ENCODE measurements at places on chromosomes 2 and 18. TPM values are rescaled to one million over a fixed set of nuclear protein-coding genes. Genes with fewer than 3 reads are reported as not detected.

Gene MMADHC
- 210 TPM for total RNA-seq

GRCh38 chr2:230762317-230762896, 49.8 kb downstream of the CAB39 start:
- H3K27me3 ChIP-seq: no peaks in the 10 kb centered on the region
- H3K36me3 ChIP-seq: peaks cover 37% of the 10 kb centered on the region
- DNase-seq: peak; percentile 65

DNA sequence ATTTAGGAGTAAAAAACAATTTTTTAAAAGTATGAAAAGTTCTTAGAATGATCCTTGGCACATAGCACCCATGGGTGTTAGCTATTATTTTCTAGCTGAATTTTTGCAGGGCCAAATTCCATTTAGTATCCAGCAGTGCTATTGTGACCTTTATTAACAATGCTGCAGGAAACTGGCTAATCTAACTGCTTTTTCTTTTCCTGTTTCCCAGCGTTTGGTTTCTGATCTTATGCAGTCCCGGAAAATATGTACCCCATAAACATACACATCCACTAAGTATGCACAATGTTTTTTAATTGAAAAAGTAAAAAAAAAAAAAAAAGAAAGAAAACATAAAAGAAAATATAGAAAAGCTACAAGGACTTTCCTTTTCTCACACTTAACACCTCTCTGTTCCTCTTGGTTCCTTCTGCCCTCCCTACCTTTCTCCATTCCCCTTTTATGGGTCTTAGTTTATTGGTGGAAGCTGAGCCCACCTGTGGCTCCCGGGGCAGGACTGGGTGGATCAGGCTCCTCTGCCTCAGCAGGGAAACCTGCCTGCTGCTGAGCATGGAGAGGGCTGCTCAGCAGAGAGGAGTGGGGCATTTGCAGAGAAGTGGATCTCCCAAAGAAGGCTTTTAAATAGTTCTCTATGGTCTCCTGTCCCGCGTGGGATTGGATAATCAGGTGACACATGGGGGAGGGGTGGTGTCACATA, 9.3 kb upstream of the SLC16A14 start:
- H3K27me3 ChIP-seq: peaks cover 41% of the 10 kb centered on the region
- no peak overlapping the region for H3K27ac ChIP-seq
- H3K4me3 ChIP-seq: no peak overlapping the region
- no peak for DNase-seq
- H3K36me3 ChIP-seq: no peaks in the 10 kb centered on the region
- peaks cover 7% of the 10 kb centered on the region for H3K4me1 ChIP-seq

DNA sequence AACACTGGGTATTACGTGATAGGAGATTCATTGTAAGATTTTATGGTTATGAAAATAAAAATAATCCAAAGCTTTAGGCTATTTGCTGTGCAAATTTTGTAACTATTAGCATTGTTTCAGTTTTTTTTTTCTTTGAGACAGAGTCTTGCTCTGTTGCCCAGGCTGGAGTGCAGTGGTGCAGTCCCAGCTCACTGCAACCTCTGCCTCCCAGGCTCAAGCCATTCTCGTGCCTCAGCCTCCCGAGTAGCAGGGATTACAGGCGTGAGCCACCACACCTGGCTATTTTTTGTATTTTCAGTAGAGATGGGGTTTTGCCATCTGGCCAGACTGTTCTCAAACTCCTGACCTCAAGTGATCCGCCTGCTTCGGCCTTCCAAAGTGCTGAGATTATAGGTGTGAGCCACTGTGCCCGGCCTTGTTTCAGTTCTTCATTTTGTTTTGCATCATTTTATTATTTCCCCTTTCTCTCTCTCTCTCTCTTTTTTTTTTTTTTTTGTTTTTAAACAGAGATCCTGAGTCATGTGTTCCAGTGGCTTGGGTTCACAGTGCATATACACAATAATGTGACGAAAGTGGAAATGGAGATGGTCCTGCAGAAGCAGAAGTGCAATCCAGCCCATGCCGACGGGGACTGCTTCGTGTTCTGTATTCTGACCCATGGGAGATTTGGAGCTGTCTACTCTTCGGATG, 25.8 kb downstream of the CASP10 start:
- H3K4me3 ChIP-seq: no peak overlapping the region
- peaks cover 21% of the 10 kb centered on the region for H3K36me3 ChIP-seq
- H3K27me3 ChIP-seq: no peaks in the 10 kb centered on the region
- H3K4me1 ChIP-seq: peaks cover 39% of the 10 kb centered on the region

DNA sequence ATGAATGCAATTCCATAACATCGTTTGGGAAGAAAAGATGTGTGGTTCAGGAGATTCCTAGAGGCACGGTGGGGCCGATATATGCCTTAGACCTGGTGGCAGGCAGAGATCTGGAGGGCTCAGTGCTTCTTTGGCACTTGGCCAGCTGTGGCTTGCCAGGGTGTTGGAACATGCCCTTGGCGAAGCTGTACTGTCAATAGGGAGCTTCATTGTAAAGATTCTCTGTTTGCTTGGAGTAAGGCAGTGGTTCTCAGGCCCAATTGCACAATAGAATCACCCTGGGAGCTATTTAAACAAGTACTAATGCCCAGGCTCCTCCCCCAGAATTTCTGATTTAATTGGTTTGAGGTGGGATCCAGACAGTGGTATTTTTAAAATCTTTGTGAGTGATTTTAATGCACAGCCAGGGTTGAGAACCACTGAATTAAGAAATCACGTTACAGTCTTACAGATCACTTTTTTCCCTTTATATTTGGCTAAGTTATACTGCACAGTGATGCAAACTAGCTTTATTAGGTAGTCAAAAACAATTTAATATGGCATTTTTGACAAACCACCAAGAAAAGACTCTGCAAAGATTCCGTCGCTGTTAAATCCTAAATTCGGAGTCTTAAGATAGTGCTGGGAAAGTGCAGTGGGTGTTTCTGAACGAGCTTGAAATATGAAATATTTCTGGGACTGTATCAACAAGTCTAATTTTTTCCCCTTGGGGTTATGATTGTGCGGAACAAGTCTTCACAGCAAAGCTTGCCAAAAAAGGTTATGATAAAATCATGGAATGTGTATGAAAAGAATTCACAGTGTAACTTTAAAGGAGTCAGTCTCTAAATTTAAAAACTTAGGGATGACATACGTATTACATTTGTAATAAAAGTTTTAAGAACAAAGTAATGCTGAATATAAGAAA, 78.0 kb downstream of the CRIM1 start:
- peaks cover 34% of the 10 kb centered on the region for H3K4me1 ChIP-seq
- no peaks in the 10 kb centered on the region for H3K27me3 ChIP-seq
- no peak overlapping the region for H3K4me3 ChIP-seq

DNA sequence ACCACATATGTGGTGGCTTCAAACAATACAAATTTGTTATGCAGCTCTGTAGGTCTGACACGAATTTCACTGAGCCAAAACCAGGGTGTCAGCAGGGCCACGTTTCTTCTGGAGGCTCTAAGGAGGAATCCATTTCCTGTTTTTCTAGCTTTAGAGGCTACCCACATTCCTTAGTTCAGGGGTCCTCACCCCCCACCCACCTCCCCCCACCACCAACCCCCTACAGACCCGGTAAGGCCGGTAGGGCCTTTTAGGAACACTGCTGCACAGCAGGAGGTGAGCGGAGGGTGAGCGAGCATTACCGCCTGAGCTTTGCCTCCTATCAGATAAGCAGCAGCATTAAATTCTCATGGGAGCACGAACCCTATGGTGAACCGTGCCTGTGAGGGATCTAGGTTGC, 10.6 kb upstream of the SLC39A10 start:
- H3K4me1 ChIP-seq: no peaks in the 10 kb centered on the region
- no peak overlapping the region for H3K4me3 ChIP-seq
- no peak overlapping the region for H3K27ac ChIP-seq
- DNase-seq: no peak
- H3K36me3 ChIP-seq: no peaks in the 10 kb centered on the region

GRCh38 chr2:182447863-182448262, 21.0 kb upstream of the PDE1A start:
- no peak for DNase-seq
- no peak overlapping the region for H3K4me3 ChIP-seq
- no peaks in the 10 kb centered on the region for H3K27me3 ChIP-seq
- H3K4me1 ChIP-seq: no peaks in the 10 kb centered on the region

Gene PDE1A
- total RNA-seq: not detected
